ENCODE measurements at places on chromosomes 13 and 19.

DNA sequence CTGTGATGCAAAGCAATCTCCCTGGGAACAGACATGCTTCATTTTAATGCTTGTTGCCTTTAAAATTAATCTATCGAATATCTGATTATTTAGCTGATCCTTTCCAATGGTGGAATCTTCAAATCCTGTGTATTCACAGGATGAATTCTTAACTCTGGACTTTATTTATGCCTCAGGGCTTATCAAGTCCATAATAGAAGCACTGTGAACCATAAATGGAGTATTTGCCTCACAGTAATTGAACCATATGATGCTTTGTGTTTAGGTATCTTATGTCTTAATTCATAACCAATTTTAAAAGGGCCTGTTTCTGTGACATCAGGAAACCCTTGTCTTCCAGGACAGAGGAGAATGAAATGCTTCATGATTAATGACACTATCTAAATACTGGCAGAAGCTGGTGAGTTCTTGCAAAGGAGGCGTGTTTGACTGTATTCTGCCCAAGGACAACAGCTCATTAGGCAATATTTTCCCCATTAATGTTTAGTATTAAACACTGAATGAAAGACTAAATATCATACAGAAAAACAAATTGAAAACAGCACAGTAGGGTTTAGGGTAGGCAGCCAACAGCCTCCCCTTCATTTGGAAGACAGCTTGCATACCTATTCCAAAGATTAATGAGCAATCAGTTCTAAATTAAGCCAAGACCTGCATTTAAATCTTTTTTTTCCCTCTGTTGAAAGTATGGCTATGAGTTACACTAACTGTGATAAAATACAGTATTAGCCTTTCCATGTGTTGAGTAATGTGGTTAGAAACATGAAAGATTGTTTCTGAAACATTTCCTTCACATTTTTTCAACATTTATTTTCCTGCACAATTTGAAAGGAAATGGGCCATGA lies 709.4 kb downstream of the PCDH9 start:
- H3K4me1 ChIP-seq, result no peaks in the 10 kb centered on the region
- H3K36me3 ChIP-seq, result no peaks in the 10 kb centered on the region
- H3K27ac ChIP-seq, result no peak overlapping the region

GRCh38 chr19:46607448-46607841 lies 6.3 kb downstream of the CALM3 start:
- no peak for DNase-seq
- H3K4me1 ChIP-seq, result peaks cover 96% of the 10 kb centered on the region
- H3K27ac ChIP-seq, result no peak overlapping the region

DNA sequence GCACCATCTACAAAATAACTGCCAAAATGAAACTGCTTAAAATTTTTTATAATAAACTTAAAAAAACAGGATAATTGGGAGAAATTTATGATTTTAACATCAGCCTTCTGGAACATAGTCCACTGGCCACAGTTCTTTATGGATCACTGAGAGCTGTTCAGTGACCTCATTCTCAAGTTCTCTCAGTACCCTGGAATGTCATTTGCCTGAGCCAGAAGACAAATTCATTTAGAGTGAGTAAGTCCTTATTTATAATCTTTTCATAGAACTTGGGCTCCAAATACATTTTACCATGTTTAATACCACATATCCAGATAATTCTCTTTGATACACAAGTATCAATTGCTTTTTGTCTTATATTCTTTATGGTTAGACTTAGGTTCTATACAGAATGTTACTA lies 87.6 kb downstream of the CAB39L start:
- no peak overlapping the region for H3K4me3 ChIP-seq
- peak overlapping the region; percentile 65 for H3K27ac ChIP-seq
- no peaks in the 10 kb centered on the region for H3K27me3 ChIP-seq
- no peak for DNase-seq
- peaks cover 3% of the 10 kb centered on the region for H3K4me1 ChIP-seq
- peaks cover 38% of the 10 kb centered on the region for H3K36me3 ChIP-seq

DNA sequence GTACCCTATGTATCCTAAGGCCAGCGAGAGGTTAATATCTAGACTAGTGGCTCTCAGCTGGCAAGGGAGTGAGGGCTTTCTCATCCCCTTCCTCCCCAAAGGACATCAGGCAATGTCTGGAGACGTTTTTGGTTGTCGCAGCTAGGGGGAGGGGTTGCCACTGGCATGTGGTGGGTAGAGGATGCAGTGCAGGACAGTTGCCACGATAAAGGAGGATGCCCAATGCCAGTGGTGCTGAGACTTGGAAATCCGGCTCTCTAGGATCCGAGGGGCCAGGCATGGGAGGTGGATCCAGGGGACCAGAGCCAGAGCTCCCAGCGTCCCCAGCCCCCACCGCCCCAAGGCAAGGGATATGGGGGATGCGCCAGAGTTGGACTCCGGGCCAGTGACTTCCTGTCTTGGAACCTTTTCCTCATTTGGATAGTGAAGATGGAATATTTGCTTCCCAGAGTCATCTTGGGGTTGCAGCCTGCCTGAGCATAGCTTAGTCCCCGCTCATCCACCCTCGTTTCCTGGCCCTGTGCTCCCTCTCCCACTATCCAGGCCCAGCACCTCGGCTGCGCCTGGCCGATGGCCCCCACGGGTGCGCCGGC lies 4.9 kb downstream of the SSC5D start:
- no peak for DNase-seq
- H3K36me3 ChIP-seq, result no peaks in the 10 kb centered on the region
- H3K27me3 ChIP-seq, result no peaks in the 10 kb centered on the region
- H3K27ac ChIP-seq, result peak overlapping the region; percentile 84
- H3K4me1 ChIP-seq, result peaks cover 11% of the 10 kb centered on the region
- H3K4me3 ChIP-seq, result peak overlapping the region; percentile 45

GRCh38 chr19:30936276-30936675 lies 413.0 kb downstream of the TSHZ3 start:
- H3K27me3 ChIP-seq, result no peaks in the 10 kb centered on the region
- no peak overlapping the region for H3K27ac ChIP-seq
- no peak for DNase-seq
- H3K4me1 ChIP-seq, result no peaks in the 10 kb centered on the region
- H3K4me3 ChIP-seq, result no peak overlapping the region

DNA sequence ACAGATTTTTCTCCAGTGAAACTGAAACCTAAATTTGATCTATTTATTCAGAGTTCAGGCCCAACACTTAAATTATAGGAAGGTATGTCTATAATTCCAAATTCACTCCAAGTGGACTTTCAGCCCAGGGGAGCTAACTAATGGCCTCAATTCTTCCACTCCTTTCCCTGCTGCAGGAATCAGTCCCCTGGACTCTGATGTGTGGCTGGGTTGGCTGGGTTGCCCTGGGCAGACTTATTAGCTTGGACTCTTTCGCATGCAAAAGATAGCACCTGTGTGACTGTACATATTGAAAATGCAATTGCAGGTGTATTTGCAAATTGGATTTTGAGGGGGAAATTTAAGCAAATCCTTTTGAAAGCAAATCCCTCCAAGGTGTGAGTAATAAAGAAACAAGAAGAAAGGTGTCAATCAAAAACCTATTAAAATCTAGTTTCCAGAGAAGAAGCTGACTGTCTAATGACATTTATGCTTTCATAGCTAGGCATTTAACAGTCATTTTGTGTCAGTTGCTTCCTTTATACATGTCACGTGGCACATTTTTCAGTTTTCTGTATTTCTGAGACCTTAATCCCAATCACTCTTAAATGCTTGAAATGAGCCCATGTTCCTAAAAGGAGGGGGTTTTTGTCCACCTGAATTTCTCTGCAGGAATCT lies 42.7 kb downstream of the KLF5 start:
- H3K36me3 ChIP-seq, result no peaks in the 10 kb centered on the region
- DNase-seq, result no peak
- no peak overlapping the region for H3K27ac ChIP-seq
- no peaks in the 10 kb centered on the region for H3K27me3 ChIP-seq
- H3K4me1 ChIP-seq, result no peaks in the 10 kb centered on the region

DNA sequence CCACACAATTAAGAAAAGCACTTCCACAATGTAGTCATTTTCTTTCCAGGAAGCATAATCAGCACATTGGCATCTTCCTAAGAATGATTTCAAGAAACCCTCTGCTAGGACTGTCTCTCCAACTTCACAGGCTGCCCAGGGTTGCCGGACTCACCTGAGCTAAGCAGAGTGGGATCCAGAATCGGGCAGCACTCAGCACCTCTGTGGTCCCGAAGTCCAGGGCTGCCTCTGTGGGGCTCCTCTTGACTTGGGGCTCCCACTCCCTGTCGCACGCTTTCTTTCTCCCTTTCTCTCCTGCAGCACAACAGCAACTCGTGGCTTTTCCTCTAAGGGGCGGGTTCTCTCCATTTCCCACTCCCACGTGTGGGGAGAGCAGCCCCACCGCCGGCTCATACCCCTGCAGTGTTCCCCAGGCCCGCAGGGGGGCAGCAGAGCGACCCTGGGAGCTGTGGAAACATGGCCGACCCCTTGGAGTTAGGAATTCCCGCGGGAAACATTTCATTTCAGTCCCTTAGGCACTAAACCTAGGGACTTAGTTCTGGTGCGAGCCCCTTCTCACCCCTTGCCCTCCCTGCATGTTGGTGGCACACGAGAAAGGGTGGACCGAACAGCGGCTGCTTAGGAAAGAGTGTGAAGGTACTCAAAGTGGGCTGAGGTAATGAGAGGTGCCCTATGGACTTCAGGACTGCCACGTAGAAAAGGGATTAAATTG lies at the start of gene TMEM272:
TSS of gene TMEM272 (minus strand) at position 316 of the 712 bp plus-strand sequence. CDS start 6,647 bp downstream, outside the sequence.
- H3K4me3 ChIP-seq, result no peak within 1 kb of the TSS
- DNase-seq, result no peak
- no peak within 1 kb of the TSS for H3K27ac ChIP-seq

GRCh38 chr13:25616674-25617073 lies 244.9 kb downstream of the ATP8A2 start:
- H3K4me3 ChIP-seq, result no peak overlapping the region
- DNase-seq, result no peak
- no peaks in the 10 kb centered on the region for H3K4me1 ChIP-seq
- H3K36me3 ChIP-seq, result no peaks in the 10 kb centered on the region
- H3K27ac ChIP-seq, result no peak overlapping the region
- H3K27me3 ChIP-seq, result no peaks in the 10 kb centered on the region

- H3K27me3 ChIP-seq, result peaks cover 2% of the 10 kb centered on the region
- no peaks in the 10 kb centered on the region for H3K36me3 ChIP-seq
- no peak overlapping the region for H3K27ac ChIP-seq
- no peak overlapping the region for H3K4me3 ChIP-seq
- H3K4me1 ChIP-seq, result no peaks in the 10 kb centered on the region
Observed at GRCh38 chr19:3849092-3849491, 19.7 kb downstream of the ZFR2 start.

GRCh38 chr19:46945694-46946489 lies 73.7 kb upstream of the NPAS1 start:
- no peak for DNase-seq
- H3K27ac ChIP-seq, result peak overlapping the region; percentile 60
- H3K4me1 ChIP-seq, result peaks cover 36% of the 10 kb centered on the region
- H3K4me3 ChIP-seq, result no peak overlapping the region

GRCh38 chr19:50624949-50625600 lies 14.6 kb downstream of the SYT3 start:
- no peaks in the 10 kb centered on the region for H3K36me3 ChIP-seq
- no peak for DNase-seq
- H3K4me1 ChIP-seq, result no peaks in the 10 kb centered on the region
- no peak overlapping the region for H3K27ac ChIP-seq
- H3K27me3 ChIP-seq, result no peaks in the 10 kb centered on the region

DNA sequence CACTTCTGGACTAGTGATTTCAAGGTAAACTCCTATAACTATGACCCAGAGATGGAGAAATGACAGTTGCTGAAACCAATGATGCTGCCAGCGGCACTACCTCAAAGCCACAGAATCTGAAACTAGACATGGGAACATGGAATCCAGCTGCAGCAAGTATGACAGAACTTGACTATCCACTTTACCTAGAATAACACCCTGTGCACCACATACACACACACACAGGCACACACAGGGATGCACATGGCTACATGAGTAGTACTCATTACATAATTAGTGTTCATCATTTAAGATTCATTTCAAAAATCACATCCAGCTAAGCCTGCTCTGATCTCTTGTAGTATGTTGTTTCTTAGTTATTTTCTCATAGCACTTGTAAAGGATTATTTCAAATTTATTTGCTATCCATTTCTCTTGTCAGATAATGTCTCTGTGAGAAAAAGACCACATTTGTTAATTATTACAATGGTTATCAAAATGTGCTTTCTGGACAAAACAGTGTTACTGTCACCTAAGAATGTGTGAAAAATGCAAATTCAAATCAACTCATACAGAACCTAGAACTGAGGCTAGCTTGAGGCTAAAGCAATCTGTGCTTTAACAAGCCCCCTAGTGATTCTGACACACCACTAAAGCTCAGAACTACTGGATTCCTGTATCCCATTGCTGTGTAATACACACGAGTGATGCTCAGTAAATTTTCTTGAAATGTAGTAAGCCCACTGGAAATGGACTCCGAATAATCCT lies 59.4 kb downstream of the WTIP start:
- DNase-seq, result no peak
- H3K4me1 ChIP-seq, result no peaks in the 10 kb centered on the region
- no peaks in the 10 kb centered on the region for H3K36me3 ChIP-seq
- H3K27ac ChIP-seq, result no peak overlapping the region

DNA sequence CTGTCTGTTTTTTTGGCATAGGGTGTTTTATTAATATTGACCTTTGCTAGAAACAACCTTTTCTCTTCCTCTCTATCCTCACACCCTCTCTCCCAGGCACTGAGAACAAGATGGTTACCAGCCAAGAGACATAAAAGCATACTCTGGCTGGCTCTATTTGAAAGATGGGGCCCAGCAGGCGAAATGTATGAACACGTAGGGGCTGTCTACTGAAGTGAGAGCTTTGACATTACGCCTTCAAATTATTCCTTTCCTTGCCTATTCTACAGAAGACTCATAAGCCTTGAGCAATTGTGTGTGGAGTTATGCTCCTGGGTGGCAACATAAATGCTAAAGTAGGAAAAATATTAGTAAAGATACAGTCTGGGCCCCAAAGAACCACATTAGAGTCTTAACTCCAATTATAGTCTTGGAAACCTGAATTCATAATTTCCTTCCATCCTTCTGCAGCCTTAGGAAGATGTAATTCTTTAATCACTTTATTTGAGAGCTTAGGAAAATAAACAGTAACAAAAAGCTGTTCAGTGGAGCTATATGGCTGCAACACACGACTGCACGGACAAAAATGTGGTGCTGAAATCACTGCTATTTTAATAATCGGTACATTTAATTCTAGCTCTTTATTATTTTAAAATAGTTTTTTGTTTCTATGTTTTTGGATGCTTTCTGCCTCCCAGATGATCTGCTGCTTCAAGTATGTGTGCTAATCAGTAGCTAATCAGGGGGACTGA lies 122.3 kb upstream of the RNF113B start:
- H3K4me1 ChIP-seq, result no peaks in the 10 kb centered on the region
- no peaks in the 10 kb centered on the region for H3K36me3 ChIP-seq
- H3K27me3 ChIP-seq, result no peaks in the 10 kb centered on the region
- no peak overlapping the region for H3K4me3 ChIP-seq
- no peak for DNase-seq

GRCh38 chr19:6822311-6822670 lies 49.8 kb downstream of the VAV1 start:
- DNase-seq, result no peak
- H3K4me3 ChIP-seq, result no peak overlapping the region
- H3K4me1 ChIP-seq, result no peaks in the 10 kb centered on the region
- no peaks in the 10 kb centered on the region for H3K27me3 ChIP-seq
- peaks cover 4% of the 10 kb centered on the region for H3K36me3 ChIP-seq
- no peak overlapping the region for H3K27ac ChIP-seq

- peak overlapping the region; percentile 67 for H3K4me3 ChIP-seq
- DNase-seq, result peak; percentile 48
- no peaks in the 10 kb centered on the region for H3K27me3 ChIP-seq
- H3K36me3 ChIP-seq, result no peaks in the 10 kb centered on the region
Observed at GRCh38 chr19:4866595-4867424, 657 bp downstream of the PLIN3 start.

Measured in tibial nerve (tissue), 4 donors.